ENCODE measurements at places on chromosomes 6 and 20.
A peak's percentile ranks its signal among the peaks of the same experiment; 100 is the strongest.

DNA sequence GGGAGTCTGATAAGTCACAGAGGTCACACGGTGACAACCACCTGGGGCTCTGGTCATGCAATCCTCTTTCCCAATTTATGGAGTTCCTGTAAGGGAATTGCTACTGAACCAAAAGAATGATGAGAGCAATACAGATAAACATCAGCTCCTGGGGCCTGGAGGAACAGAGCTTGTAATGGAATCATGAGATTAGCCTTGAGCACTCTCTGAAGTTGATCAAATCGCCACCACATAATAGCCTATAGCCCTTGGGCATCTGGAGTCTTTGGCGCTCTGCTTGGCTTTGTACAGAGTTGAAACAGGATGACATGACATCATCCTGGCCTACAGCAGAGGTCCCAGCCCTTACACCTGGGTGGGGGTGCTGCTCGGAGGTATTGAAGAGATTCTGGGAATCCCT lies 154.3 kb upstream of the DTNBP1 start:
- no peak for DNase-seq

DNA sequence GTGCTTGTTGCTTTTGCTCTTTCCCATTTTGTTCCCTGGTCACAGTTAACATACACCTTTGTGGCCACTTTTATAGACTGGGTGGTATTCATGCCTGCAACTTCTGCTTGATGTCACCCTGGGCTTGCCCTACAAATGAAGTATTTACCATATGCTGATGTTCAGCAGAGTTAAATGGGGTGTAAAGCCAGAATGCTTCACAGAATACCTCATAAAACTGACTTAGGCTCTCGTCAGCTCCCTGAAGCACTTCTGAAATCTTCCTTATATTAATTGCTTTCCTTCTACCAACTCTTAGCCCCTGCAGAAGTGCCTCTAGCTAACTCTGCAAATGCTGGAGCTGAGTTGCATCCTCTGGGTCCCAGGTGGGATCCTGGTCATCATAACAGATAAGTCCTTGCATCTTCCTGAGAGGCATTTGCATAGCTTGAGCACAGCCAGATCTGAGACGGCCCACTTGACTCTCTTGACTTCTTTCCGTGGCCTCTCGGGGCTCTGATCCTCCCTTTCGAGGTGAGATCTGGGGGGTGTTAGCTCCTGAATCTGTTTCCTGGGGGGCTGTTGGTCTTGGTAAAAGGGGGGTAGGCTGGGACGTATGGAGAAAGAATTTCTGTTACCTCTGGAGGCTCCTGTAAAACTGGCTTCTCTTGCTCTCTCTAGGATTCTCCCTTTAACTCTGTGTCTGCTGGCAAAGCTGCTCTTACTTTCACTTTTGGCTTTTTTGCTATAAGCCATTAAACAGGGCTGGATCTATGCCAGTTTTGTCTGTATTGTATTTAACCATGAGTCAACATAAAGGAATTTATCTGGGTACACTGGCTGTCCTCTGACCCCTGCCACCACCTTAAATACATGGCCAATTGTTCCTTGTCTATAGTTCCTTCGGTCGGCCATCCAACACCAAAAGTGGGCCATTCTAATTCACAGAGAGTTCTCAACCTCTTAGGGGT lies 223.0 kb upstream of the SYNCRIP start:
- DNase-seq = no peak

DNA sequence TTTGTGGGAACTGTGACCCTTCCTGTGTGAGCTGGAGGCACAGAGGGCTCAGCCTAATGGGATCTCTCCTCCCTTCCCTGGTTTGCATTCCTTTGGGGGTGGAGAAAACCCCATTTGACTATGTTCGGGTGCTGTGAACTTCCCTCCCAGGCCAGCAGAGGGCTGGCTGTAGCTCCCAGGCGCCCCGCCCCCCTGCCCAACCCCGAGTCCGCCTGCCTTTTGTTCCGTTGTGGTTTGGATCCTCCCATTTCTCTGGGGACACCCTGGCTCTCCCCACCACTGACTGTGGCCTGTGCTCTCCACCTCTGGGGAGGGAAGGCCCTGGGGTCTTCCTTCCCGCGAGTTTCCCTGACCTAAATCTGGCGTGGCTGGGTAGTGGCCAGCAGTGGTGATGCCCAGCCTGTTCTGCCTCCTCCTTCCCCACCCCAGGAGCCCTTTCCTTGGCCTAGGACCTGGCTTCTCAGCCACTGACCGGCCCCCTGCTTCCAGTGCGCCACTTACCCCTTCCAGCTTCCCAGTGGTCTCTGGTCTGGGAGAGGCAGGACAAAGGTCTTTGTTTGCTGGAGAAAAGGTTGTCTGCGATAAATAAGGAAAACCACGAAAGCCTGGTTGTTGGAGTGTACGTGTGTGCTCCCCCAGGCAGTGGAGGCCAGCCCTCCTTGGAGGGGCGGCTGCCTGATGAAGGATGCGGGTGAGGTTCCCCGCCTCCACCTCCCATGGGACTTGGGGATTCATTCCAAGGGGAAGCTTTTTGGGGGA lies 4.9 kb downstream of the VEGFA start:
- DNase-seq = peak; percentile 75

DNA sequence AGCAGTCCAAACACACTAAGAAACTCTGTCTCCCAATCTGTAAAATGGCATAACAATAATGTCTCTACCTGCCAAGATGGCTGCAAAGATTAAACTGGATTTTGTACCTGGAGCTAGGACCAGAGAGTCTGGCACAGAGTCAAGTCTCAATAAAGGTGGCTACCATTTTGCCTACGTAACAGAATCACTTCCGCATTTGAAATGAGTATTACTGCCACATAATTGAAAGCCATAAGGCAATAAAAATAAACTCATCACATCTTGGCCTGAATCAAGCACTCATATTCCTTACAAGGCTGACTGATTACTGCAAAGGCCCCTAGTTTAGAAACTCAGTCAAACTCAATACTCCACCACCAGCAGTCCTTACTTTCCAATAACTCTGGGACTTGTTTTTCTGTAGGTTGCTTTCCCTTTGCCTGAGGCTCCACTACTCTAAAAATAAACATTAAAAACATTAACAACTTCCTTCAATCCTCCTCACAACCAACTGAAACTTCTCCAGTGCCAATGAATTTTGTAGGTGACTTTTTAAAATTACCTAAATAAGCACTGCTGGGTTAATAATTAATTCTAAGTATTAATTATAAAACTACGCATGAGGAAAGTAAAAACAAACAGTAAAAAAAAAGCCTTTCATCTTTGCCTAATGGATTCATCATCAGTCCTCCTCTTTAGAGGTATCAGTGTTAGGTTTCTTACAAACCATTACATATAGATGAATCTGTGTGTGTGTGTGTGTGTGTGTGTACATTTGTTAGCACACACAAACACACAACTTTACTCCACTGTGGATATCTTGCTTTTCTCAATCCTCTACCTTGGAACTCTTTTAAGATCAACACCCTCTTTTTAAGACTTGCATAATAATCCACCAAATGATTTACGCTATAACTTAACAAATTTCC lies 3.7 kb downstream of the KIF16B start:
- DNase-seq = no peak

DNA sequence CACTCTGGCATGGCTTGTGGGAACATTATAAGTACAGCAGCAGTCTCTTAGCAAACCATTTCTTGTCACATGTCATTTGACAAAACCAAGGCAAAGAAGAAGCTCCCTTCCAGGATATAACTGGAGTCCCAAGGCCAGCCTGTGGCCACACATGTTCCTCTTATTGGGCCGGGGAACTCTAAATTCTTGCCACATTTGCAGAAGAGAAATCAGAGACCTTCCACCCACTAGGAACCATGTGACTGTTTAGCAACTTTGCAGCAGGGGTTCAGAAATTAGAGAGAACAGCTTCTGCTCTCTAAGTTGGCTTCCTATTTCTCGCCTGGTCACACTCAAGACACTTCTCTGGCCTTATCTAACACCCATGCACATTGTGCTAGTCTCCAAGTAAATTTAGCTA lies 20.4 kb upstream of the MEP1A start:
- DNase-seq = no peak

- no peak for DNase-seq
These were observed 78.0 kb downstream of the PSMB1 start for GRCh38 chr6:170475118-170475517.

DNA sequence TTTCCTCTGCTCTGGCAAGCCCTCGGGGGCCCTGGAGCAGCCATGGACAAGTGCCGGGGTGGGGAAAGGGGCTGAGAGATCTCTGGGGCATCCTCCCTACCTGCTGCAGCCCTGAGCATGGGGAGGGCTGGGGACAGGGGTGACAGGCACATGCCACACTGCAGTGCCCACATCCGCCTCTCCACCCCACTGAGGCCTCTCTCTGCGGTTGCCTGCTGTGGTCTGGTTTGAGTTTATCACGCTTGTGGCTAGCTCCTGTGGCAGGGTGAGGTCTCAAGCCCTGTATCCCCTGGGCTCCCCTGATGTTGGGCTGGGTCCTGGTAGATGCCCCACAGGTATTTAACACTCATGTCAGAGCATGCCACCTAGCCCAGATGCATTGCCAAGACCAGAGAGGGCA lies 52.9 kb upstream of the MLN start:
- no peak for DNase-seq

DNA sequence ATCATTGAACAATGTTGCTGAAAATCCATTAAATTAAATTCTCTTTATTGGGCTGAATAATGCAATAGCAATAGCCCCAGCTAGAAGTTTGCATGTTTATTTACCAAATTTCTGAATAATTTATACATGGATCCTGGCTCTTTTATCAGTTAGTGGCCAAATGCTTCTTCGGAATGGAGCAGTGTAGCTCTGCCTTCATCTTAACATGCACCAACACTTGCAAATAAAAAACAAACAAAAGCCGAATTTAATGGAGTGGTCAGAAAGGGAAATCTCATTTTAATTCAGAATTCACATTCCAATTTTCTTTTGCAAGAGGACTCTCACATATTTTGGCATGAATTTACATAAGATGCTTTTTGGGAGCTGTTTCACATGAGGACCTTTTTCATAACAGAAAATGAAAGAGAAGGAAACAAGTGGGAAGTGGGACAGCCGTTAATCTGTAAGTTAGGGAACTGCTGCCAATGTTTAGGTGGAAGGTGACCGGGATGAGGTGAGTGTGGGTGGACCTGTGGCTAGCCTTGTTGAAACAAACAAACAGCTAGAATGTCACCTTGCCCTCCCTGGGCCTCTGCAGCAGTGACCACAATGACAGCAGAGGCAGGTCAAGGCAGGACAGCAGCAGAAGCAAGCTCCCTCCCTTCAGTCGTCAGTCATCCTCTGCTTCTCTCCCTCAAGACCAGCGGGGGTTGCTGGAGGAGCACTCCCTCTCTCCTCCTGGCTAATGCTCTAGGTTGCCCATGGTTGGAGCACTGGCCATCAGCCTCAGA lies 73.2 kb downstream of the INSM1 start:
- peak; percentile 52 for DNase-seq

DNA sequence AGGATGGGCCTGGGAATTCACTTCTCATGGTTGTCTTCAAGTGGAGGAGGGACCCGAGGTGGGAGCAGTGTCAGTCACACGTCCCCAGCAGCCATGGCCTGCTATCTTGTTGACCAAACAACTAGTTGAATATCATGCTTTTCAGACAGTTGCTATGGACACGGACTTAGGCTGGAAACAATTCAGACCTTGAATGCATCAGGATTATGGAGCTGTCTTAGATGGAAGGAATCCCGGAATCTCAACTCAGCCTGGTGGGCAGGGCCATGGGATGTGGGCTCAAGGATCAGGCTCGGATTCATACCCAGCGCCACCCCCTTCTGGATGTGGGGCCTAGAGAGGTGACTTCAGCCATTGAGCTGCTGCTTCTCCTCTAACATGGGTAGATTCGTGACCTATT lies 112.6 kb downstream of the DLGAP4 start:
- DNase-seq = no peak

DNA sequence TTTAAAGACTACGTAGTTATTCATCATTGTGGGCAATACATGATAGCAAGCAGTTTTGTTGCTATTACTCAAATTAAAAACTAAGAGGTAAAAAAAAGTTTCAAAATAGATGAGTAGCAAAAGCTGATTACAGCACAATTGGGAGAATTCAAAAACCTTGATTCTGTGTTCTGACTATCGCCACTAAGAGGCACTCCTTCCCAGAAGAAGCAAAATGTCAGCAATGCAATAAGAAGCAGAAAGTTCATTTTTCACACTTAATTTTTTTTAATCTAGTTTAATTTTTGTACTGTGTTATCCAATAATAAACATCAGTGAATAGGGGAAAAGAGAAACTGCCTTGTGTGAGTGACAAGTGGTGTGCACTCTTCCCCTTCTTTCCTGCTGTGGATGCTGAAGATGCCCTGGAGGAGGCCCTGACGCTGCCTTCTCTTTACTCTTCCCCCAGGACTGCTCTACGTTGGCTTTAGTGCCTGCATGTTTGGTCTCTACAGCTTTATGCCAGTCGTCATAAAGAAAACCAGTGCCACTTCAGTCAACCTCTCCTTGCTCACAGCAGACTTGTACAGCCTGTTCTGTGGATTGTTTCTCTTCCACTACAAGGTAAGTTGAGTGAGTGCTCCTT lies 263.2 kb upstream of the PLN start:
- no peak for DNase-seq

DNA sequence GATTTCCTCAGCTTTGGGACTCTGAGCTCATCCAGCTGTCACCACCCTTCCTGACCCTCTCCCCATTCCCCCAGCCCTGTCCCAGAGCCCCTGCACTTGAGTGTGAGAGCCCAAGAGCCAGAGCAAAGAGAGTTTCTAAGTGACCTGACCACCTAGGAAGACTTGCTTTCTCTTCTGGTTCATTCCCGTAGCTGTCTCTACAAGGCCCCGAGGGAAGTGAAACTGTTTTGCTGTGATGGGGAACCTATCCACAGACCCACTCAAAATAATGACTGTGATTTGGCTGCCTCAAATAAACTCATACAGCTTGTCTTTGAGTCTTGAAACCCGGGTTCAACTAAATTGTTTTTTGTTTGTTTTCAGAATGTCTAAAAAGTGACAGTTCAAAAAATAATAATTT lies 74.6 kb upstream of the XRN2 start:
- DNase-seq = no peak

DNA sequence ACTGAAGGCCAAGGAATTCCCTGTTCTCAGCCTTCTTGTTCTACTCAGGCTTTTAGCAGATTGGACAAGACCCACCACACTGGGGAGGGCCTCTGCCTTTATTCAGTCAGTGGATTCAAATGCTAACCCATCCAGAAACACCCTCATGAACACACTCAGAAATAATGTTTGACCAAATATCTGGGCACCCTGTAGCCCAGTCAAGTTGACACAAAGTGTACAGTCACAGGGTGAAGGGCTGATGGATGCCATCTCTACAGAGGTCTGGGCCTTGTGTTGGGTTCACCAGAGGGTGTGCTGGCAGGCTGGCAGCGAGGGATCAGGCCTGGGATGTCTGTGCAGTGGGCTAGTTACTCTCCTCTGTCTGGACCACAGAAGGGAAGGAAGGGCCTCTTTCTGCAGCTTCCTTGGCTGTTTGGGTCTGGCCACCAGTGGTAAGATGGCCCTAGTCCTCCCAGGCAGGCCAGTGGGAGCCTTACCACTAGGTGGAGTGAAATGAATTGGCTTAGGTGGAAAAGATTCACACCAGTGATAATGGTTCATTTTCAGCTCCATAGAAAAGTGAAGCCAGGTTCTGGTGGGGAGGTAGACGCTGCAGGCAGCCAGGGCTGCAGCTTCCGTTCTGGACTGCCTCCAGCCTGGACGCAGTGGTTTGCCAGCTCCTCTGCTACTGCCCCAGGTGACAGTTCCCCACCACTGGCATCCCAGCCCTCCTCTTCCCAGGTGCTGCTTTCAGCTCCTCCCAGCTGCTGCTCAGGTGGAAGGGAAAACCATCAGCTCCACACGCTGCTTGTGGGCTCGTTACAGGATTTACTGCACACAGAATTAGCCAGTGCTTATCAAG lies 9.2 kb downstream of the TUBB2A start:
- DNase-seq = no peak

- DNase-seq = no peak
These were observed 241.8 kb downstream of the BCKDHB start for GRCh38 chr6:80348263-80348662.

GRCh38 chr6:37033819-37034795 lies 28.7 kb downstream of the FGD2 start:
- no peak for DNase-seq

Measured in HuH-7 (cell line).